IPS DF 19.7 (cell line): ENCODE measurements at places on chromosomes 13 and 19.

DNA sequence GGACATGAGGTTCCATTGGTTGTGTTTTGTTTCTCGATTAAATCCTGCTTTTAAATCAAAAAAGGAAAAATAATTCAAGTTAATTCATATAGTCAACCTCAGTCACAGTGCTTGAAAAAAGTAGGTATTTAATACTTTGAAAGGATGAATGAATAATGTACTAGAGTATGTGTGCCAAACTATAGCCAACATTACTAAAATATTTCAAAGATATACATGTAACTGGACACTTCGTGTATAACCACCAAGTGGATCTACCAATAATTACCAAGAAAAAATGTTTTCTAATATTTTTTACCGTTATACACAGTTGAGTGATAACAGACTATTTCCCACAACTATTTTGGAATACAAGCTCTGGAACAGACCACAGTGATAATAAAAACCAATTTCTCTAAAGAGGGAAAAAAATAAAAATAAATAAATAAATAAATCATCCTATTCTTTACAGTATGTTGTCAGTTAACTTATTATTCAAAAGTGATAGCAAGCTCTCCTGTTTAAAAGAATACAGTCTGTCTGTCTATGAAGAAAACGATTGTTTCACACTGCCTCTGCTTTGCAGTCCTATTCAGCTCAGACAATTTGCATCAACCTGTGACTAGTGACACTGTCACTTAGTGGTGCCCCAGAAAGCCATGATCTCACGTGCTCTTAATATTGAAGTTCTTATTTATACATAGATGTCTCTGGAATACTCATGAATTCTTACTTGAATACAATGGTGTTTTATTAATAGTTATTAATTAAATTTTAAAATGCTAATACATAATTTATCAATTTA, 58.2 kb downstream of the UBL3 start:
- no peak for DNase-seq

- no peak for DNase-seq
Observed at GRCh38 chr13:94063096-94063495, 416.4 kb downstream of the DCT start.

GRCh38 chr13:33855371-33855895, 37.5 kb downstream of the RFC3 start:
- no peak for DNase-seq

DNA sequence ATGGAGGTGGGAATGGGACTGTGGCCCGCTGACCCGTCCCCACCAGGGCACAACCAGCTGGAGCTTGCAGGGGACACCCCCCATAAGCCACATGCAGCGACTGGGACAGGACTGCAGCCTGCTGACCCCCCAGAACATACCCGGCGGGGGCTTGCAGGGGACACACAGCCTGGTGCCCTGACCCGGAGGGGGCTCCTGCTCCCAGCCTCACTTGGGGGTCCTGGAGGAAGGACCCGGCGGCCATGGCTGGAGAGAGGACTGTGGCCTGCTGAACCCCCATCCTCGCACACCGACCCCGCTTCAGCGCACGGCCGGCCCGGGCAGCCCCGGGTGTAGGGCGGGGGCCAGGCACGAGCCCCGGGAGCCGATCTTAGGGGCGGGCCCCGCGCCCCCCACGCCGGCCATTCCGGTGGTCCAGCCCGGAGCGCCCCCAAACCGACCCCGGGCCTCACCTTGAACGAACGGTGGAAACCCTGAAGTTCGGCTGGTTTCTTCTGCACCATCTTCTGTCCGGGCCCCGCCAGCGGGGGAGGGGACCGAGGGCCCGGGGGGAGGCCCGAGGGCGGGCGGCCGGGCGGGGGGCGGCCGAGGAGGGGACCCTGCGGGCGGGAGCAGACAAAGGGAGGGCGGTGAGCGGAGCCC, 574 bp downstream of the MKNK2 start:
- DNase-seq, result no peak

DNA sequence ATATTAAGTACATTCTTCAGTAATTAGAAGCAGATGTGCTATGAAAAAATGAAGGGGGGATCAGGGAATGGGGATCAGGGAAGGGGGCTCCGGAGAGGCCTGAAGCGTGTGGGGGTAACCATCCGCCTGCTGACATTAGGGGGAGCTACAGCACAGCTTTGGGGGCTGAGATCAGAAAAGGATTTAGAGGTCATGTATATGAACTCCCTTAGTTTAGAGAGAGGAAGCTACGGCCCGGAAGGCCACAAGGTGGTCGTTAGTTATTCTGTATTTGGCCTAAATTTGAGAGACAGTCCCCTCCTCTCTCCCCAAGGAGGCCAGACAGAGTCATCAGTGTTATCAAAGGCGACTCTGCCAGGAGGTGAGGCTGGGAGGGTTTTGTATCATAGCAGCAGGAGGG, 99.0 kb downstream of the TM9SF2 start:
- DNase-seq, result no peak

GRCh38 chr13:110070511-110071120, 236.3 kb downstream of the COL4A1 start:
- DNase-seq, result no peak

- DNase-seq, result no peak
Observed at GRCh38 chr13:73179650-73180274, 121.0 kb downstream of the KLF5 start.

GRCh38 chr19:35248310-35249145, at the start of gene LSR:
Gene LSR, plus strand, starts transcription at chr19:35249002. Its CDS starts 21 bp downstream, at chr19:35249023.
- DNase-seq, result no peak

GRCh38 chr13:45490068-45490467, 25.3 kb downstream of the COG3 start:
- no peak for DNase-seq

DNA sequence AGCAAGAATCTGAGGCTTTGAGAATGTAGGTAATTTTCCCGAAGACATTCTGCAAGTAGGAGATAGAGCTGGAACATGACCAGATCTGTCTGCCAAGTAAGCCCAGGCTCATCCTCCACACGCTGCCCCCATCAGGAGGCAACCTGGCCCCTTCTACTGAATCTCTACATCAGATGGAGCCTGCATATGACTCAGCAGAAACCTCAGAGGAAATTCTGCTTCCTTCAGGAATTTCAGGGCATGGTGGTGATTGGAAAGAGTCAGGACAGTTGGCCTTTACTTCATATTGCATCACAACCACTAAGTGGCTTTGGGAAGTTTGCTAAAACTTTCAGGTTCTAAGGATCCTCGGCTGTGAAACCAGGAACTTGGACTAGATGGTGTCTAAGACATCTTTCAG, 85.2 kb downstream of the LRRC63 start:
- no peak for DNase-seq

DNA sequence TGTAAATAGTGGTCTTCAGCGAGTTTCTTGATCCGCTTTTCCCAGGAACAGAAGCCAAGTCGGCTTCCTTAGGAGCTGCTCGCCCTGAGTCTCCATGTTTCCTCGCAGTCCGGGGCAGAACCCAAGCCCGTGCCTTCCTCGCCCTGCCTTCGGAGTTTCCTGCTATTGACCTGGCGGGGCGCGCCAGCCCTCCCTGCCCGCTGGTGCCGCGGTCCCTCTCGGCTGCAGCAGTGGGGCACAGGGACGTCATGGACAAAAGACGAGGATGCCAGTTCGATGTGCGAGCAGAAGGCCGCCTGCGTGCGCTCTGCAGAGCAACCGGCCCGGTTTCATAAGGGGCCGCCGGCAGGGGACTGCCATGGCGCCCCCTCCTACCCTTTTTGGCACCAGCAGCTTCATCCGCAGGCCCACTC, 156.6 kb downstream of the TM9SF2 start:
- no peak for DNase-seq

DNA sequence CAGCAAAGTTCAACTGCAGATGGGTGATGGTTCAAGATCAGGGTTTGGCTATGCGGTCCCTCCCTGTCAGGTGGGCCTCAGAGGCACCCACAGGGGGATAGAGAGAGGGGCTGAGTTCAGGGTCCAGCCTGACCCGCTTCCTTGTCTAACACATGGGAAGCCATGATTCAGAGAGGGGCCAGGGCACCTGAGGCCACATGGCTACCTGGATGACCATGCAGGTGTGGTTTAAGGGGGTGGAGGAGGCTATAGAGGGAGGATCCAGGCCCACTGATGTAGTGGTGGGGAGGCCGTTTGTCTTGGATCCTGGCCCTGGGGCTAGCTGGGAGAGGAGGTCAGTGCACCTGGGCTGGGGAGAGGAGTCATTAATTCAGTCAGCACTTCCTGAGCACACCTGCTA, 56.7 kb downstream of the ZNF536 start:
- no peak for DNase-seq

GRCh38 chr13:47726394-47726793, 274.7 kb downstream of the SUCLA2 start:
- no peak for DNase-seq

DNA sequence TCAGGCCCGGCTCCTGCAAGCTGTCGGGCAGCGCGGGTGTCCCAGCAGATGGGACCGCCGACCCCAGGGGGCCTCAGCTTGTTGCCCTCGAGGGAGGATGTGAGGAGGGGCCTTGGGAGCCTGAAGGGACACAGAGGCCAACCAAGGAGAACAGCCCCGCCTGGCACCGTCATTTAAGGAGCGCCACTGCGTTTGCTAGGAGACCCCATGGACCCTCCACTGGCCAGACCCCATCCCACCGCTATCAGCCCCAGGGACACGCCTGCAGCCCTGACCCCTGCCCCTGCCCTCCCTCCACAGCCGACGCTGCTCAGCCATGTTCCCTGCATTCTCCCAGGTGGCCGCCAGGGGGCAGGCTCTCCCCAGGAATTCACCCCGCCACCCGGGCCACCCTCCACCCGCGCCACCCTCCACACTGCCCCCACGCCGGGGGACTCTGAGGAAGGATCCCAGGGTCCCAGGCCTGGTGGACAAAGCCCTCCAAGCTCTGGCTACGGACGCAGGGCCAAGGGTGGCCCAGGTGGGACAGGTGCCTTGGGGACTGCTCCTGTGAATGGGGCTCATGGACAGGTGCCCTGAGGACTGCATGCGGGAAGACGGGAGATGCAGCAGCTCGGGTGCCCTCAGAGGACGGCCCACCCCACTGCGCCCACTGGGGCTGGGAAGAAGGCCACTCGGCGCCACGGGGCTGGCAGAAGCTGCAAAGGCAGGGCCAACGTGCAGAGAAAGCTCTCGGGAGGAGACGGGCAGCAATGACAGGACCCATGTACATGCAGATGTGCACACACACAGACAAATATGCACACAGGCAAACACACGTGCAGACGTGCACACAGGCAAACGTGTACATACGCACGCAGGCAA, 34.4 kb downstream of the PIP5K1C start:
- no peak for DNase-seq

- DNase-seq, result no peak
Observed at GRCh38 chr19:11375143-11375948, 880 bp downstream of the SWSAP1 start.
